ENCODE measurements at places on chromosomes 11 and 22. TPM values are rescaled to one million over a fixed set of nuclear protein-coding genes. Genes with fewer than 3 reads are reported as not detected.

Gene SLC5A12
- not detected for total RNA-seq

Gene OR56A1
- total RNA-seq: not detected

DNA sequence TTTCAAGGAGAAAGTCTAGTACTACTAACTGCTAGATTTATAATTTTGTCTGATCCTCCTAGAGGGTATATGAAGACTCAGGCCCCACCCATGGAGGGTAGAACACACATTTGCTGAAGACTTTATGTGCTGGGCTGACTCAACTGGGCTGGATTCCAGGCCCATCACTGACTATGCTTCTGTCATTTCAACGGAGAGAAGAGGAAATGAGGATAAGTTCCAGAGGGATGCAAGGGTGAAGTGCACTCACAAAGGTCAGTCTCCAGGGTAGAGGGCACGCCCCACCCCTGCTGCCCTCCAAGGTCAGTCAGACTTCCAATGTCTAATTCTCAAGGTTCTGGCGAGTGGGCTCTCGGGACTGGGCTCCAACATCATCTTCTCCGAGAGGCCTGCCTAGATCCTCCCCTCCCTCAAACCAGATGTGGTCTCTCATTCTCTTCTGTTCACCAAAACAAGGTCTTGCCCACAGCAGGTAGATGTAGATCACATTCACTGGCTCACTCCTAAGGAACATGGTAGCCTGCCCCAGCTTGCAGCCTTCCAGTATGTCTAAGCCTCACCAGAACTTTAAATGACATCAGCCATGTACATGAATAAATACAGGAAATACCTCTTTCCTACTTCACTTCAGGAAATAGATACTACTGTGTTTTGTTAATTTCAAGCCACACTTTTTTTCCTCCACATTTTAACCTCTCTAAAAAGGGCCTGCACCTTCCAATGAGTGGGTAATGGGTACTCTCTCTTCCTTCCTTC, 7.3 kb upstream of the C11orf86 start:
- peak; percentile 88 for DNase-seq

DNA sequence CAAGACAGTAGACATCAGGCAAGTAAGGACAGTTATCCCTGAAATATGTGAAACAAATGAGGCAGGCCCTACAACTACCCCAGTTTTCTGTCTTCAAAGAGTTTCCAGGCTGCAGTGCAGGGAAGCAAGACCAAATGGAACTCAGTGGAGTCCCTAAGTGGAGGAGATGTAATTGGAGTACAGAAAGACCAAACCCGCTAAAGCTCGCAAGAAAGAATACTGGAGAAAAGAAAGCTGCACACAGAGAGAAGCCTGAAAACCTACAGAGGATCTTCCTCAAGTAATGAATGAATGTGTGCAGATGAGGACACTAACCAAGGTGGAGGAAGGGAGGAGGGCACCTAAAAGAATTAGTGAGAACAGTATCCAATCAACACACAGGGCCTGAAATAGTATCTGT, 1.3 kb upstream of the OR56A3 start:
- DNase-seq: no peak

DNA sequence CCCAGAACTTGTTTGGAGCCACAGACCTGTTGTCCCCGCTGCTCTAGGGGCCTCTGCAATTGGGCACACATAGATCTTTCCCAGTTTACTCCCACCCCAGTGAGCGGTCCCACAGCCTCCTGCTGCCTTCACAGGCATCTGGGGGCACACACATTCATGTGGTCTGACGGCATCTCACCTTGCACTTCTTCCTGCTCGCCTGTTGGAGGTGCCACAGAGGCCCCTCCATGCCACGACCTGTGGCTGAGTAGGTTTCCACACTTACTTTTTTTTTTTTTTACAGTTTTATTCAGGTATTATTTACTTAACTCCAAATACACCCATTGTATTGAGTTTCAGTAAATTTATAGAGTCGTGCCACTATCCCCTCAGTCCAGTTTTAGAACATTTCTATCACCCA, 68.9 kb upstream of the SEPTIN5 start:
- no peak for DNase-seq

DNA sequence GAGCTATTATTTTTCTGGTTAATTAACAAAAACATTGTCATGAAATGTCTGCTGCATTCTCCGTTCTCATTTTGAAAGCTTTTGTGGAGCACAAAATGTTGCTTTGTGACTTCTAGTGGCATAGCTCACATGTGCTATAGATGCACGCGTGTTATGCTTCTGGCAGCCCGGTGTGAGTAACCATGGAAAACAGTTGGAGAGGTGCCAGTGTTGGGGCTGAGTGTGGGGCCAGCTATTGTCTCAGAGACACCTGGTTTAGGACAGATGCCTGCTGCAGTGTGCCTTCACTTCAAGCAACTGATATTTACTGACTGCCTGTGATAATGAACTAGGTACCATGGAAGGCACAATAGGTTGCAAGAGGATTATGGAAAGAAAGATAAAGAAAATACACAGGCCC, 760.6 kb downstream of the NTM start:
- DNase-seq: no peak

All from HT1080 (cell line).